Skin of body (tissue), 3 donors: ENCODE measurements at places on chromosomes 2 and 18. TPM values are rescaled to one million over a fixed set of nuclear protein-coding genes. Genes with fewer than 3 reads are reported as not detected.

DNA sequence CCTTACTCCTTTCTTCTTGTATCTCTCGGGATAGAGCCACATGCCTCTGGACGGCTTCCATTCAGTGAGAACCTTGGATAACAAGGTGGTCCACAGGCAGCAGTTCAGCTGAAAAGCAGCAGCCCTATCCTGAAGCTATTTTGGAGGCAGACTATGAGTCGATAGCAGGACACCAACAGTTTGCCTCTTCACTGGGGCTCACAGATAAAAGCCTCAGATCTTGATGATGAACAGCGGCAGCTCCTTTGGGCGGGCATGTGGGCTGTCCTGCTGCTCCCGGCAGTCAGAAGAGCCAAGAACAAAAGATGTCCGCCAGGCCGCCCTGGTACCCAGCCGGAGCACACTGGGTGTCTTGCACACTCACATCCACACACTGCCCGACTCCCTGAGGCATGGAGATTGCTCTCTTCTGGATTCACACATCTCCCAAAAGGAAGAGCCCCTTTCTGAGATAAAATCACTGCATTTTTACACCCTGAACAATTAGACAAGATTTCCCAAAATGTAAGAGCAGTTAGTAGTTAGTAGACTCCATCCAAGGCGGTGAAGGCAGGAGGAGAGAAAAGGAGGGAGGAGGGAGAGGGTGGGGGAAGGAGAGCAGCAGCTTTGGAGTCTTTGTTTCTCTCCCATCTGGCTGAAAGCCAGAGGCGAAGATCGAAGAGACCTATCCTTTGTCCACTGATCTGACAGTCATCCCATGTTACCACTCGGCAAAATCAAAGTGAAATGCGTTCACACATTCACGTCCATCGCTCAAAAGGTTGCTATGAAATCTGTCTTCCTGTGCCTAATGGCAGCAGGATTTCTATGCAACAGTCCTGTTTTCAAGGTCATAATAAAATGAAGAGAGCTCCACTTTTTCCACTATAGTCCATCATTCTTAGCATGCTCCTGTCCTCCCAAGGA, 90.1 kb upstream of the KLF7 start:
- no peak for DNase-seq

DNA sequence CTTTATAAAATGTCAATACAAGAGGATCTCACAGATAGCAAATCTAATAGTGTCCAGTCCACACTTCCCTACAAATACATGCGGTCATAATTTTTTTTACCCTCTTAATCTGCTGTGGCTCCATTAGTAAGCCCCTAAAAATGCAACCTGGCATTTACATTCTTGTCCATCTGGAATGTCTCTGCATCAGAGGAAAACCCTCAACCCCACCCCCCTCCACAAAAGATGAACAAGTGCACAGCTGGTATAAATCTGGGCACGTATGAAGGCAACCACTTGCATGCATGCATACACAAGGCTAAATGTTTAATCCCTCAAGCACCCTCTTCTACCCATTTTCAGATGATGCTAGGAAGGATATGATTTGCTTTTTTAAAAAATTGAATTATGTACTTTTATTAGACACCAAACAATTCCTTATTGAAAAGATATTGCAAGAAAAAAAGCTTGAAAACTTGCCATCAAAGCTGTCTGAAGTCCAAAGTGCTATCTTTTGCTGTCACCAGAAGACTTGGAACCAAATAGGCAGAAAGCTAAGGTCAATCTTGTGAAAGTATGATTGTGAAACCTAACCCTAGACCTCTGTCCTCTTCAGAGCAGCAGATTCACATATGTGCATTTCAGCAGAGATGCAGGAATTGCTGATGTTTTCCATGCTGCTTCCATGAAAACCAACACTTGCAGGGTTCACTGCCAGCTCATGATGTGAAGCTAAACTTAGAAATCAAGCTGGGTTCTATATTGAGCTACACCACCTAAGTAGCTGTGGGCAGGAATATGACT, 39.0 kb downstream of the IRS1 start:
- peak; percentile 39 for DNase-seq

GRCh38 chr2:196415384-196415783, 224.1 kb upstream of the CCDC150 start:
- no peak for DNase-seq

DNA sequence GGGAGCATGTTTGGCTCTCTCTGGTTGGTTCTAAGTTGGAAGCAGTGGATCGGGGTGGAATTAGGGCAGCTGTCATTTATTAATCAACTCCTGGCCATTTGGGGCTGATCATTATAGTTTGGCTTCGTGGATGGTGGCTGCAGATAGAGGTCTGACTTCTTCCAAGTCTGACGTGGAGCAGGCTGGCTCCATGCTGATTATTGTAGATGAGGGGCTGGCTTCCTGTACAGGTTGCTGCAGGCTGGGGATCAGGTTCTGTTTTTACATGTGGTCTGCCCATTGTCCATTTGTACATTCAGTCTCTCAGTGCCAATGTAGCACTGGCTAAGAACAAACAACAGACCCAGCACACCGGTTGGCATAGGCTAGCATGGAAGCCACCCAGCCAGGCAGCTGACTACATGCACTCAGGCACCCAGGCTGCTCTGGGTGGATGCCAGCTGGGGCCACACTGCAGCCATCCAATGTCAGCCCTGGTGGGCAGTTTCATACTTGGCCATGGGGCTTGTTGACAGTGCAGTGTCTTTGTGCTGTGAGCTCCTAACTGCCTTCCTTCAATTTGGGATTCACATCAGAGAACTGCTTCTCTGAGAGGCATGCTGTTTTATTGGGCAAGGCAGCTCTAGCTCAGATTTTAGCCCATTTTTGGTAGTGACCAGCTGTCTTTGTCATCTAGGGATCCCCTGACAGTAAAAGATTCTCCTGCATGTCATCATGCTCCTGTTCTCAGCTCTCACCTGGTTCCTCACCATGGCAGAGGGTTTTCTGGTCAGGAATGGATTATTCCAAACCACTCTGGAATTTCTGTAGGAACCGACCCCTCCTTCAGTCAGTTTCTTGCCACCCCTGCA, 25.4 kb downstream of the NPAS2 start:
- no peak for DNase-seq

DNA sequence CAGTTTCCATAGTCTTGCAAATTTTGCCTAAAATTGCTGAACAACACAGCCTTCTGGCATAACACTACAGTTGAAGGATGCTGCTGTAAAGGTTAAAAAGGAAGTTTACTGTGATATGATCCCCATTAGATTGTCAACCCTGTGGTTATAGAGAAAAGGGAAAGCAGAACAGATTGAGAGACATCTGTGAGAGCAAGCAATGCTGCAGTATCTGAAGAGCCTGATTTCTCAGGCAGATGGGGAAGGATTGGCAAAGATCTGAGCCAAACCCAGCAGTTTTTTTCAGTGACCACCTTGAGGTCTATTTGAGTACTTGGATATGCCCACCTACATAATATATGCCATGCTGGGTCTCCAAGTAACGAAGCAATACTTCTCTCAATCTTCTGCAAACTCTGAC, 8.5 kb upstream of the ST8SIA3 start:
- no peak for DNase-seq

DNA sequence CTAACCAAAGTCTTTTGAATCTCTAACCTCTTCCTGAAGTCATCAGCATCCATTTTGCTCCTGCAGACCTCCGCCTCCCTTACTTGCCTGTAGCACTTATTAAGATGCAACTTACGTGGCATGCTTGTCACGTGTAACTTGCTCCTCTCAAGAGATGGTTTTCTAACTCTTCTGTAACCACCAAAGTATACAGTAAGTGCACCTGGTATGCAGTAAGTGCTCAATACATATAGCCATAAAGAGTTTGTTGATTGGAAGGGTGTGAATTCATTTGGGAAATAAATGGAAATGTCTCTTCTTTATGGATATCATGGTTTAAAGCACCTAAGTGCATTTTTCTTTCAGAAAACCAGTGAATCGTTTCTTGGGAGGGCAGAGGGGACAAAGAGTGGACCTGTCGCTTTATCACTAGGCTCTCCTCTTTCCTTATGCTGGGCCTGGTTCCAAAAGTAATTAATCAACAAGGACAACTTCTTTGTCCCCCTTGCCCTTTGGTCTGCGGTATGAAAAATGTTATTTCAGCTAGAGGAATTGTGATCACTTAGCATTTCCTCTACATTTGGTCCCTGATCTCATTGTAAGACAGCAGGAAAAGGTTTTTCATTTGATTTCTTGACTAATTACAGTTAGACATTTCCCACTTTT, 370.0 kb upstream of the SPRED2 start:
- no peak for DNase-seq

- DNase-seq = no peak
Measured at GRCh38 chr2:140473851-140474250, 1657.0 kb downstream of the LRP1B start.

DNA sequence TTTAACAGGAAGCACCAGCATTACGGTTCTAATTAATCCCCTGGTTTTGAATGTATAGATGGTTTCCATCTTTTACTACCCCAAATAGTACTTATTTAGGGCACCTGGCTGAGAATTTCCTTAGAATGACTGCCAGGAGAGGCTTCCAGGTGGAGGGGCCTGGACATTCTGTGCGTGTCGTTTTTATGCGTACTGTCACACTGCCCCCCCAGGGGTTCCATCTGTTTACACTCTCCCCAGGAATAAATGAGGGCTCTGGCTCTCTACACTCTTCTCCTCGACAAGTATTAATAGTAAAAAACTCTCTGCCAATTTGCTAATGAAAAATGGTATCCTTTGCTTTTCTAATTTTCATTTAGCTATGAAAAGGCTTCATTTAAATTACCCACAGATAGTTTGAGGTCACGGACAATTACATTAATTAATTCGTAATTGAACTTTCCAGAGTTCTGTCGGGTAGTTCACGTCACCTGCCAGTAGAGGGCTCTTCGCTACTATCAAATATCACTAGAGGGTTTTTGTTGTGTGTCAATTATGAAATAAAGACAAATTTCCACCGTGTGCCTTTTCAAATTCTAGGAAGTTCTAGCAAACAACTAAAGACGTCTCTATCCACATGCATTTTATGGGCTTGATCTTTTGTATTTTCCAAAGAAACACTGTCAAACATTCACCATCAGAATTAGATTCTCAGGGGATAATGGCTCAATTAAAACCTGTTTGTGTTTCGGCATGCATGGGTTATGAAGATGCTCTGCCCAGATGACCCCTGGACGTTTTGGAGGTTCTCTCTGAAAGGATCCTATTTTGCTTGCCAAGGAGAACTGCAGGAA, 88.8 kb upstream of the ASB18 start:
- DNase-seq = peak; percentile 38

Gene UGT1A10
- not detected for total RNA-seq

Gene IWS1
- 36.2 TPM for total RNA-seq

Gene ZBTB7C
- total RNA-seq = 6.3 TPM

Gene PRR30
- not detected for total RNA-seq

Gene ARMC9
- 8.8 TPM for total RNA-seq
